ENCODE measurements at places on chromosomes 3 and 15. TPM values are rescaled to one million over a fixed set of nuclear protein-coding genes. Genes with fewer than 3 reads are reported as not detected.

- no peak for DNase-seq
These were observed 65.8 kb upstream of the CACNA2D3 start for GRCh38 chr3:54056521-54056920.

DNA sequence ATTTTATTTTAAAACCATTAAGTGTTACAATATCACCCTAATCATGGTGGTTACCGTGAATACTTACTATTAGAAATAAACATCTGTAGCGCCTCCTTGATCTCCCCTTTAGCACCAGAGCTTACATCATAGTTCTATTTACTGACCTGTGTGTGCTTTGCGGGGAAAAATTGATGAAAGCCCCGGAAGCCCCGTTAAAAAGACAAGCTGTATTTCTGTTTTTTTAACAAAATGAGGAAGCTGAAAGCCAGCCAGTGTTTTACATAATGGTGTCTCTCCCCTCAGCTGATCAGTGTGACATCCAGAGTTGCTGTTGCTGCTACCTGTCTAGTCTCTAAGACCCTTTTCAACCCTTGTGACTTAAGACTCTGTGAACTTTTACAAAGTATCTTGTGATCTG is 100.8 kb downstream of the OPA1 start:
- no peak for DNase-seq

DNA sequence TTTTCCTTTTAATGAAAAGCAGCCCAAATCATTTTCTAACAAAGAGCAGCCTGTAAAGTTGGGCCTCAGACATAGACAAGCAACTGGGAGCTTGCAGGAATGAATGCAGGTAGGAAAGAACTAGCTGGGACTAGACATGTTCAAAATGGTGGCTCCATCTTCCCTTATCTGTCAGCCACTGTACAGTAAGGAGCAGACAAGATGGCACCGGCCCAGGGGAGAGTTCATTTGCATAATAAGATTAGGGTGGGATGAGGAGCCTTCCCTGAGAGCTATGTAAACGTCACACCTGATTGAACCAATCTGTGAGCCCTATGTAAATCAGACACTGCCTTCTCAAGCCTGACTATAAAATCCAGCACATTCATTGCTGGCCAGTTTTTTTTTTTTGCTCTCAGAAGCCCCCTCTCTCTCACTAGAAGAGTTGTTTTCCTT is 59.7 kb upstream of the GK5 start:
- DNase-seq, result no peak

DNA sequence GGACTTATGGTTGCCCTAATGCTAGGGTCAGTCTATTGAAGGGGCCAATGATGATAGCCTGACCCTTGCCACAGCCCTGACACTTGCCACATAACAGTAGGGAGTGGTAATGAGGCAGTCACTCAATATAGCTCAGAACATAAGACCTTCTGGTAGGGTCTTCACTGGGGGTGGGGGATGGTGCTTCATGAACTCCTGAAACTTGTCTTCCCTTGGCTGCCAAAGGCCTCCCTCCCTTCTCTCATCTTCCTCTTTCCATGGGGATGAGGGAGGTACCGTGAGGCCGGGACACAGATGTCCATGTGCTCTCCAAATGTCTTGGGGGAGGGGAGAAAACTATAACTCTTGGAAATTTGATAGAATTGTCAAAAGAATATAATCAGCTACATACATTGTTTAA is 21.1 kb upstream of the THSD4 start:
- no peak for DNase-seq

Gene TPRG1
- total RNA-seq, result 7.7 TPM

Gene RBPMS2
- total RNA-seq, result 4.9 TPM

Measured in uterus (tissue), 4 donors.